Lower leg skin (tissue), 4 donors: ENCODE measurements at places on chromosomes 3 and 15. TPM values are rescaled to one million over a fixed set of nuclear protein-coding genes. Genes with fewer than 3 reads are reported as not detected.

DNA sequence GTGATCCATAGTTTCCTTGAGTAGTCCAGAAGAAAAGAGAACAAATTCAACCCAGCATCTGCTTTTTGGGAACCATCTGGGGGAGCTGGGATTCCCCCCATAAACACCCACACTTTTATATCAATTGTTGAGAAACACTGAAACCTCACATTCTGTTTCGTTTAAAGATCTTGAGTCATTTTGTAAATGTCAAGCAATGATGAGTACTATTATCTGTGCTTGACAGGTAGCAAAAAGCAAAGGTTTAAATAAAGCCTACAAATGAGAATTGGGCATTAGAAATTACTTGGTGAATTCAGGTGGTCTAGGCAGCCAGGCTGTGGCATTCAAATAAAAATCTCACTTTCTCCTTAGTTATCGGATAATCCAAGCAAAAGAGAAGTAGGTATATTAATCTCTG is 75.7 kb downstream of the TMEM266 start:
- no peak for DNase-seq

Gene TMEM158
- total RNA-seq, result 0.88 TPM

GRCh38 chr15:88397506-88397905 is 69.7 kb downstream of the MRPL46 start:
- no peak for DNase-seq

Gene MESP2
- not detected for total RNA-seq

DNA sequence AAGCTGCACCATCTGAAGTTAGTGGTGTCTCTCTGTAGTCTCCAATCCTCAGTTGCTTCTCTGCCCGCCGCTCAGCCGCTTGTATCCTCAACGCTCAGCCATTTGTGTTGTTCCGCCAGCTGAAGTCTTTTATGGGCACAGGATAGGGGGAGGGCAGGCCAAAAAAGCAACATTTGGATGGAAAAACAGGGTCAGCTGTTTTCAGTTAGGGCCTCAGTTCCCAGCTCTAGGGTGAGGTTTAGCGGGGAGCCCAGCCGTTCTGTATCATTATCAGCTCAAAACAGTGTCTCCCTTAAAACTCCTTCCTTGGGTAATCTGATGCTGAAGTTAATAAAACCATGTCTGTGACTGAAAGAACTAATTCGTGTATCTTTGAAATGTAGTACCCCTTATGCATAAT is 329.5 kb upstream of the AZI2 start:
- DNase-seq, result no peak

GRCh38 chr3:52246264-52246620 is 683 bp downstream of the PPM1M start:
- no peak for DNase-seq

DNA sequence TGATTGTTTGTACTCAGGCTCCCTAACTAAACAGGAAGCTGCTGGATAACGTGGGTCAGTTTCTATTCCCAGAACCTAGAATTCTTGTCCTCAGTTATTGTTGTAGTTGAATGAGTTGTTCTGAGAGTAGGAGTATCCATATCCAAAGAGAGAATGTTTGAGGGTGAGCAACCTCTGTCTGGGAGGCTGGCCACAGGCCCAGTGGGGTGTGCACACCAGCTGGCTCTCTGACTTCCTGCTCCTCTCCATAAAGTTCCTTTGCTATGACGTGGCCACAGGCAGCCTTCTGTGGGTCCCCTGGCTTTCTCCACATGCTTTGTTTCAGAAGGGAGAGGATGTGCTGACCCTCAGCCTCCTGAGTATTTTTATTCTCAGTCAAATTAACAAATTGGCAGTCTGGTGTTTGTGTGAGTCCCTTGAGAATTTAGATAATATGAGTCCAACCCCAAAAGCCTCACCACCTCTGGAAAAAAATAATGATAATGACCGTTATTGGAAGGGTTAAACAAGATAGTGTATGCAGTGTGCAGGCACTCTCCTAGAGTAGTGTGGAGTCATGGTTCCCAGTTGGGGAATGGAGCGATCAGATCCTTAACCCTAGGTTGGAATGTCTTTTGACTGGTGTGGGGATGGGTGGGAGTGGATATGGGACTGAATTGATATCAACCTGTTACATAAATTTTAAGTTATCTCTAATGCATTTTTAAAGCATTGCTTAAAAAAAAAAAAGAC is 47.6 kb upstream of the MED12L start:
- DNase-seq, result no peak

Gene GOLGA8T
- 0.17 TPM for total RNA-seq

DNA sequence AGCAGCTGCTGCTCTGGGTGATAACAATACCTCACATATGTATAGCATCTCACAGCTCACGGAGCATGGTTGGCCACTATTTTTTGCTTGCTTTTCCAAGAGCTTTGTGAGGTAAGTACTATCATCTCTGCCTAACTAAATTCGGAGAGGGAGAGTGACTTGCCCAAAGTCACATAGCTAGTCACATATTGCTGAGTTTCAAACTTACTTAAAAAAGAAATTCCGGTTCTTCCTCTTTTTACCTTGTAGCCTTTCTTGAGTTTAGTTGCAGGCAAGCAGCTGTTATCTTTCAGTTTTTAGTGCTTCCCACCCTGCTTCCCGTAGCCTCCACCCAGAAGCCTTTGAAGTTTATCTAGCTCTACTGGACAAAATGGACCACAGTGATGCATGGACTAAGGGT is 309.2 kb downstream of the PDCD6IP start:
- no peak for DNase-seq

DNA sequence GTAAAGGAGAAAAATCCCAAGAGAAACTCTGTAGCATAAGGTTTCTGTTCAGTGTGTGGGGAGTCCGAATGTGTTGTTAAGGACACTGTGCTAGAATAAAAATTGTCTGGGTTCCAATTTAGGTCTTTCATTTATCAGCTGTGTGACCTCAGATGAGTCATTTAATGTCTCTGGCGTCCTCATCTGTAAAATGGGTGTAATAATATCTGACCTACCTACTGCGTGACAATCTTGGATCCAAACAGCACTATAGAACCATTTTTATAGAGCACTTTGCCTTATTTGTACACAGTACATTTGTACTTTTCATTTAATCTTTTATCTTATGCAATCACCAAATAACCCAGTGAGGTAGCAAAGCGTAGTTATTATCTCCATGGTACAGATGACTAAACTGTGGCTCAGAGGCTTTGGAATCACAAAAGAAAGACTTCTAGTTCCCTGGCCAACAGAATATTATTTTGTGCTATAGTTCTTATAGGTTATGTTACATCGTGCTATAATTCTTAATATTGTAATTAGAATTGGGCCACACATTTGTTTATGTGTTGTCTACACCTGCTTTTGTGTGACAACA is 46.6 kb upstream of the TNIK start:
- DNase-seq, result no peak

GRCh38 chr3:147940405-147941193 is 531.4 kb downstream of the ZIC1 start:
- no peak for DNase-seq

- no peak for DNase-seq
Measured at GRCh38 chr3:171553086-171553485, 92.9 kb upstream of the TNIK start.

DNA sequence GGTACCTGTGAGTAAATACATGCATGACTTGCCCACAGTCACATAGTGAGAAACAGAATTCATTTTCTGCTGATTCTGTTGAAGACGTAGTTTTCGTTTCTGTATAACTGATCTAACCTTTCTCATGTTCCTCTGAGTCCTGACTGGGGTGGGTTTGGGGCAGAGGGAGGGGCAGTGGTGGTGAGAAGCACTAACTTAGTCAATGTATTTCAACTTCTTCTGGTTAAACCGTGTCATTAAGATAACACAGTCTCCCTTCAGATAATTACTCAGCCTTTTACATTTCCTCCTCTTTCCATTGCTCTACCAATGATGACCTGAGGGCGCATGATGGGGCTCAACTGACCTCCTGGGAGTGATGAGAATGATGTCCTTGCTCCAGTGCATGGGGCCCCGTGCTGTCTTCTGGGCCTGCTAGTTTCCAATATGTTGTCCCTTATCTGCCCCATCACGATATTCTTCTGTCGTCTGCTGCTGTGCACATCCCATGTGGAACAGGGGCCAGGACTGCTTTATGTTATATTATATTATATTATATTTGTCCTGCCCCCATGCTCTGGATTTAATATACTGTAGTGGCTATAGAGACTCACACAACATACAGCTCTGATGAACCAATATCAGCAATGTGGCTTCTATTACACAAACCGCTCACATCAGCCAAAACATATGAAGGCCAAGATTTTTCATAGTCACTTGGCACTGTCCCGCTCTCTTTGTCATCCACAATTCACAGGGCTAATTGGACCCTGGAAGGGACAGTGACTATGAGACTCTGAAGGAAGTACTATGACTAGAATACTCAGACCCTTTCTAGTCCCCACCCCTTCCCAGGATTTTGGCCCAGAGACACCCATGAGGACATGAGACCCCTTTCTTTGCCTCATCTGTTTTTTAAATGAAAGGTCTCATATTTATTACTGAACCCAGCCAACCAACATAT is 407.1 kb upstream of the MCTP2 start:
- no peak for DNase-seq

Gene FOXL2NB
- not detected for total RNA-seq

Gene GAP43
- total RNA-seq, result not detected

- DNase-seq, result no peak
Measured at GRCh38 chr3:135161425-135161824, 366.4 kb downstream of the EPHB1 start.

GRCh38 chr15:91237445-91237844 is 137.4 kb downstream of the SV2B start:
- DNase-seq, result no peak

GRCh38 chr3:29454161-29454611 is 173.3 kb downstream of the RBMS3 start:
- DNase-seq, result no peak

Gene PPP1R14D
- total RNA-seq, result 2.4 TPM

- peak; percentile 20 for DNase-seq
Measured at GRCh38 chr15:66387163-66388042, 691 bp downstream of the MAP2K1 start.

- no peak for DNase-seq
Measured at GRCh38 chr3:81980596-81981494, 219.4 kb upstream of the GBE1 start.

GRCh38 chr3:189771842-189772450 is 140.8 kb downstream of the TP63 start:
- no peak for DNase-seq

Gene AP3B2
- 1.3 TPM for total RNA-seq

- no peak for DNase-seq
Measured at GRCh38 chr3:114884213-114884923, 262.7 kb downstream of the ZBTB20 start.

GRCh38 chr3:27487383-27487782 is 3.2 kb upstream of the SLC4A7 start:
- DNase-seq, result no peak

- DNase-seq, result no peak
Measured at GRCh38 chr3:177212278-177212610, 15.0 kb upstream of the TBL1XR1 start.

Gene FAM162A
- total RNA-seq, result 37.5 TPM

GRCh38 chr3:66553441-66554113 is 52.8 kb upstream of the LRIG1 start:
- DNase-seq, result no peak

Gene CYB561D2
- 13.4 TPM for total RNA-seq

Gene ANKUB1
- not detected for total RNA-seq

GRCh38 chr3:55271549-55271948 is 215.6 kb downstream of the WNT5A start:
- DNase-seq, result no peak

GRCh38 chr3:48536785-48537184 is 19.8 kb downstream of the PFKFB4 start:
- no peak for DNase-seq

DNA sequence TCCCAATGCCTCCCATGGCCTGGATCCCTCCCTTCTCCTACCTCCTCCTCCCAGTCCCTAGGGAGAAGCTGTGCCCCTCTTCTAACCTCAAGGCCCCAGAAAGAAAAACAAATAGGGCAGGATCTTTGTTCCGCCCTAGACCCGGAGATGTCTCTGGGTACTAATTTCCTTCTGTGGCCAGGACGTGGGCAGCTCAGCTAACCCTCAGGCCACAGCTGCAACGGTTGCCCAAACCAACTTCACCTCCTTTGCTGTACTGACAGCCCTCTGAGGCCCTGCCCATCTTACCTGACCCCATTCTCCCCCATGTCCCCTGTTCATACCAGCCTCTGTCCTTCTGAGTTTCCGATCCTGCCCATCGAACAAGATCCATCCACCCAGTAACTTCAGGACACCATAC is 70.7 kb downstream of the SRGAP3 start:
- no peak for DNase-seq

Gene RYR3
- 1.8 TPM for total RNA-seq

Gene CPNE9
- total RNA-seq, result 1.6 TPM

DNA sequence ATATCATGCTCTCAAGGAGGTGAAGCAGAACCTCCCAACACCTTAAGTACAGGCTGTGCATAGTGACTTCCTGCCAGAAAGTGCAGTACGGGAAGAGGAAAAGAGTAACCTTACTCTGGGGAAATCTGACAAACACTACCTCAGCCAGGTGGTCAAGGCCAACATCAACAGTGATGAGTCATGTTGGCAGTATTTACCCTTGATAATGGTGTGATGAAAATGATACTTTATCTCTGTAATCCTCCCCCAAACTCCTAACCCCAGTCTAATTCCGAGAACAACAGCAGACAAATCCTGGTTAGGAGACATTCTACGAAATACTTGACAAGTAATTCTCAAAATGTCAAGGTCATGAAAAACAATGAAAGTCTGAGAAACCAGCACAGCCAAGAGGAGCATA is 26.5 kb downstream of the ANKDD1A start:
- no peak for DNase-seq

Gene BUB1B
- 1.3 TPM for total RNA-seq
